ENCODE measurements at places on chromosomes 5 and 9.

DNA sequence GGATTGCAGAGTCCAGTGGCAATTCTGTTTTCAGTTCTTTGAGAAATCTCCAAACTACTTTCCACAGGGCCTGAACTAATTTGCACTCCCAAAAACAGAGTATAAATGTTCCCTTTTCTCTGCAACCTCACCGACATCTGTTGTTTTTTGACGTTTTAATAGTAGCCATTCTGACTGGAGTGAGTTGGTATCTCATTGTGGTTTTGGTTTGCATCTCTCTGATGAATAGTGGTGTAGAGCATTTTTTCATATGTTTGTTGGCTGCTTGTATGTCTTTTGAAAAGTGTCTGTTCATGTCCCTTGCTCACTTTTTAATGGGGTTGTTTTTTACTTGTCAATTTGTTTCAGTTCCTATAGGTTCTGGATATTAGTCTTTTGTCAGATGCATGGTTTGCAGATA is 72.6 kb downstream of the PALM2AKAP2 start:
- DNase-seq: no peak

GRCh38 chr5:36363744-36364143 is 62.0 kb upstream of the RANBP3L start:
- no peak for DNase-seq

DNA sequence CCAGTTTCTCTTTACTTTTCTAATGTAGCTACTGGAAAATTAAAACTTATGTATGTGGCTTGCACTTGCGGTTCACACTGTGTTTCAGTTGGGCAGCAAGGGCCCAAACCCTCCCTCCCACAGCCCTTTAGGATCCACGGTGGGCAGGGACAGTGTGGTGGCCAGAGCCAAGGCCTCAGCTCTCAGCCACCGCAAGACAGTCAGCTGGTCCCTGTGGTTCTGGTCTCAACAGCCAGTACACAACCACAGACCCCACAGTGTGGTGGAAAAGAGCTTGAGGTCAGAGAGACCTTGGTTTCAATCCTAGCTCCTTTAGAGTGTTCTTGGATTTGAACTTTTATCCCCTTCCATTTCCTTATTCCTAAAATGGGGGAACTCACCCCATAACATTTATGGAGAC is 153.0 kb upstream of the SMIM23 start:
- no peak for DNase-seq

- no peak for DNase-seq
Observed at GRCh38 chr5:110043025-110043424, 353.3 kb downstream of the MAN2A1 start.

DNA sequence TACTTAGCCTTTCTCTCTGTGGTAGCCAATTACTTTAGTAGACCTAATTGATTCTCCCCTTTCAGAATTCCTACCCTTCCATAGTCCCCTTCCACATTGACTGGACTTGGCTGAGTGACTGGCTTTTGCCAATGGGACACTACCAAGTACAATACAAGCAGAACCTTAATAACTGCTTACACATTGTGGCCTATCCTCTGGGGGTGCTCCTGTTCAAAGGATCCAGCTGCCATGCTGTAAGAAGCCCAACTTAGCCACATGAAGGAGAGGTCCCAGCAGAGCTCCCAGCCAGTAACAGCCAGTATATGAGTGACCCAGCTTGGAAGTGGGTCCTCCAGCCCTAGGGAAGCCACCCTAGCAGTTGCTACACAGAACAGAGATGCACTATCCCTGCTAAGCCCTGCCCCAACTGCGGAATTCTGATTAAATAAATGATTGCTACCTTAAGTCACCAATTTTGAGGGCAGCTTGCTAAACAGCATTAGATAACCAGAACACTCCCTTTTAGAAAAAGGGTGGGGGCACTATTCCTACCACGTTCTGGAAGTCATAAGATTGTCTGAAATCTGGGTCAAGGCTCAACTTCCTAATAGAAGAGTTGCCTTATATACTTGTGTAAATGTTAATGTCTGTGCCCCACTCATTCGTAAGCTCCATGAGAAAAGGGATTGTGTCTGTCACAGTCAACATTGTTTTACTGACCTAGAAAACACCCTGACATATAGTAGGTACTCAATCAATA is 11.1 kb upstream of the APTX start:
- DNase-seq: no peak

GRCh38 chr5:22044229-22044628 is 808.9 kb downstream of the CDH12 start:
- no peak for DNase-seq

DNA sequence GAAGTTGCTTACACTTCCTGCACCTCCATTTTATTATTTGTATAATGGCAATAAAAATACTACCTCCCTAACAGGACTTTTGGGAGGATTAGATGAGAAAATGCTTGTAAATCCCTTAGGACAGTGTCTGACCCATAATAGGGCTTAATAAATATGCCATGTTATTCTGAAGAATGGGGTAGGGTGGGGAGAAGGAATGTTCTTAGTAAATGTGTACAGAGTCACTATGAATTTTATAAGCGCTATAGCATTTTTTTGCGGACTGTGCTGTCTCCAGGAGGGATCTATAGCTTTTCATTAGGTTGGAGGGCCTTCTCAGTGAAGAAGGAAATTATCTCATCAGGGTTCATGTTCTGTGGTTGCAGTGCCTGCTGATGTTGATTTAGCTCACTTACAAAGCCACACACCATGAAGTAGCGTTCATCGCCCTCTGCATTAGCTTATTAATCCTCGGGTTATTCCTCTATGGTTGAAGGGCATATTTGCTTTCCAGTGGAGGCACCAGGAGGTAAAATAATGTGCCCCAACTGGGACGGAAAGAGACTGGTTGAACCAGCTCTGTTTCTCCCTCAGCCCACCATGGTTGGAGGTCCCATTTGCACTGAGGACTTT is 497.1 kb downstream of the ARHGEF28 start:
- peak; percentile 63 for DNase-seq

- no peak for DNase-seq
Observed at GRCh38 chr5:39547553-39548154, 122.9 kb upstream of the DAB2 start.

DNA sequence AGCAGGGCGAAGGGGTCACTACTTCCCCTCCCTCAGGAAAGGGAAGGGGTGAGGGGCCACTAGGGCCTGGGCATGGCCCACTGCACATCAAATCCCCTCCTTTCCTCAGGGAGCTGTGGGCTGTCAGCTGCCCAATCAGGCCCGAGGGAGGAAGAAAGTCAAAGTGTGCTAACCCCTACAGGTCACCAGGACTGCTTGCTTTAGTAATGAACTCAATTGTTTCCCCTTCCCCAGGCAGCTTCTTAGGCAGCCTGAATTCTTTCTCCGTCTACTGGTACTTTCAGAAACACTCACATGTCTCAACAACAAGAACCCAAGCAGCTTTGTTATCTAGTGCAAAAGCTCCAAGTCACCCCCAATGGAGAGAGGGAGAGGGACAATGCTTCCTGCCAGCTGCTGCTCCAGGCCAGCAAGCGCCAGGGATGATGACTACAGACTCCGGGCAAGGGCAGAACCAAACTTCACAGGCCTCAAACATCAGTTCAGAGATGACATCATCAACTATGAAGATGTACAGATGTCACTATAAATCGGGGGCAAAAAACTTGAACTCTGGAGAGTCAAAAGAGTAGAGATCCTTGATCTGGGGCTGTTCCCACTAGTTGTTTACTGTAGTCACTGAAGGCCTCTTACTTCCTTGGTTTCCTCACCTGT is 100.7 kb downstream of the SLIT3 start:
- DNase-seq: no peak

GRCh38 chr5:142913728-142914338 is 143.7 kb downstream of the ARHGAP26 start:
- DNase-seq: no peak

- DNase-seq: no peak
Observed at GRCh38 chr5:95808013-95808685, 14.4 kb downstream of the GLRX start.
